Left renal pelvis (tissue), 4 donors: ENCODE measurements at places on chromosomes 11 and 22.

- no peak for DNase-seq
These were observed 4.6 kb downstream of the ADM start for GRCh38 chr11:10309163-10310093.

- no peak for DNase-seq
These were observed 676.0 kb downstream of the NTM start for GRCh38 chr11:132046288-132046865.

- no peak for DNase-seq
These were observed 220.0 kb downstream of the C11orf91 start for GRCh38 chr11:33480626-33481025.

DNA sequence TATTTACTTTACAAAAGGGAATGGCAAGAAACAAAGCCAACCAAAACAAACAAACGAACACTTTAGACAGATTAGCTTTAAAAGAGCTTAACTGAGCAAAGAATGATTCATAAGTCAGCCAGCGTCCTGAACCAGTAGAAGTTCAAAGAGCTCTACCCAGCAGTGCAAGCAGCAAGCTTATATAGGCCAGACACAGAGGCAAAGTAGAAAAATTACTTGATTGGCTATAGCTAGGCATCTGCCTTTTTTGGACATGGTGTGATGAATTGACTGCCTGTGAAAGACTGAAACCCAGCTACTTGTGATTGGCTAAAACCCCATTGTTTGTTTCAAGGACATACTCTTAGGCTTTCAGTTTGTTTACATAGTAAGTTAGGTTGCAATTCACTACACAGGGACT, 2120.0 kb upstream of the RAG2 start:
- DNase-seq = no peak

DNA sequence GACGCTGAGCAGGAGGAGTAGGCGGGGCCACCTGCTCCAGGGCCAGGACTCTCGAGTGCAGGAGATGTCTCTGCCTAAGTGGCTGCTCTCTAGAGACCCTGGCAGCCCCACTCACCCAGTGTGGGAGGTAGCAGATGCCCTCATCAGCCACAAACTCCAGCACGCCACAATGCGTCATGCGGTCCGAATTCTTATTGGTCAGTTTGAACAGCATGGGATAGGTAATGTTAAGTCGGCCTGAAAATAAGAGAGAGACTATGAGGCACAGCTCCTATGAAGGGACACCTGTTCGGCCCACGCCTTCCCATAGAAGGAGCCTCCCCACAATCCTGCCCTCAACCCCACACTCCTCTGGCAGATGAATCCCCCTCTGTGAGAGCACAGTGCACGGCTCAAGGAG, 7.4 kb downstream of the UFD1 start:
- DNase-seq = no peak

- no peak for DNase-seq
These were observed 26.5 kb upstream of the UBASH3B start for GRCh38 chr11:122628810-122629555.

DNA sequence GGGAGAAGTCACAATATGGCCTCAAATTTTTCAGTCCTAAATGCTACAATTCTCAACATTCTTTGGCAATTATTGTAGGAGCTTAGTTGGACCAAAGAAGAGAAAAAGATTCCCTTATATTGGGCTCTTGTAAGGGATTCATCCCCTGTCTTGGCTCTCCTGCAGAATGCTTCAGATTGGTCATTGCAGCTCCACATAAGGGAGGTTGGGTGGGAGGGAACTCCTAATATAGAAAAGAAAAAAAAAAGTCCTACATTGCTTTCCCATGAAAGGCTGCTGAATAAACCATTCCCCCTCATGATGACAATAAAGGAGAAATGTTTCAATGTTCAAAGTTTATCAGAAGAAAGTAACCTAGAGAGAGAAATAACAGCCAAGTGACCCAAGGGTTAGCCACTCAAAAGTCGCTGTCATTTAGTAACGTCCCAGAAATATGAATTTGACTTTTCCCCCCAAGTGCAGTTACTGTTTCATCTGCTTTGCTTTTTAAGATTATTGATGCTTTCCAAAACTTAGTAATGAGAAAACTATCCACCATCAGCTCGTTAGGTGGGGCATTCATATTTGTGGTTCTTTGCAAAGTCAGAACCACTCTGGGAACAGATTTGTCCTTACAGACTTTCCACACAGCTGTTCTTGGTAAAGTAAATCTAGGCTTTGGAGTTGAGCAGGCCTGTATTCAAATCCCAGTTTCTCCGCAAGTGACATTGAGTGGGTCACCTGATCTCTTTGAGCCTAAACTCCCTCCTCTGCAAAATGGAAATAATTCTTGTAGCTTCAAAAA, 5.0 kb upstream of the SLC1A2 start:
- DNase-seq = no peak

- DNase-seq = no peak
These were observed 4.8 kb upstream of the VPS11 start for GRCh38 chr11:119062779-119063178.

- no peak for DNase-seq
These were observed 133.4 kb upstream of the E2F8 start for GRCh38 chr11:19374151-19374569.

DNA sequence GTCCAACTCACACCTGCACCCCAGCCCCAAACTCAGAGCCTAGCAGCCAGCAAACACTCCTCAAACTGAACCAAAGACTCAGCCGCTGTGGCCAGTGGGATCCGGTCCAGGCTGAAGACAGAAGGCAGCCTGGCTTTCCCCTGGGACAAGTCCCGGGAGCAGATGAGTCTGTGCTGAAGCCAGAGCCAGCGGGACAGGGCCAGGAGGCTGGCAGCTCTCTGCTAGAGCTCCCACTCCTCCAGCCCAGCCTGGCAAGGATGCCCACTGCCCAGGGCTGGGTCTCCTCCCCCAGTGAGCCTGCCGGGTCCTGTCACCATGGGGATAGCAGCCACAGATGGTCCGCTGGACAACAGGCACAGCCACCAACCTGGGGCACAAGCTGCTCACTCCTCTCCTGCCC, 42.9 kb upstream of the PRR5 start:
- no peak for DNase-seq

GRCh38 chr22:36806835-36807234, 10.0 kb downstream of the PVALB start:
- DNase-seq = no peak

GRCh38 chr11:34267013-34267412, 90.8 kb downstream of the ABTB2 start:
- DNase-seq = no peak

DNA sequence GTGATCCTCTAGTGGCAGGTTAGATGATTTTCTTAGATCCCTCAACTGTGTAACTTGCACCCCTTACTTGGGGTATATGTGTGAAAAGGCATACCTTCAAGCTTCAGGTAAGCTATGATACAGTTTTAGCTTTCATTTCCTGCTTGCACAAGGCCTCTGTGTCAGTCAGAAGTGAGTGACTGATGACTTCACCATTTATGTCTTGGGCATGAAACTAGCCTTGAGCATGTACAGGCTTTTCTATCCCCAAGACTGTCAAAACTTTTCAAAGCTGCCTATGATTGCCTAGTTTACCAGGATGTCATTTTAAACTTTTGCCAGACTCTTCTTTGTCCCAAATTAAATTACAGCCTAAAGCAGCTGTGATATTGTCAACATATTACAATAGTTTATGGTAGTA, 286.1 kb upstream of the CNTN5 start:
- no peak for DNase-seq

DNA sequence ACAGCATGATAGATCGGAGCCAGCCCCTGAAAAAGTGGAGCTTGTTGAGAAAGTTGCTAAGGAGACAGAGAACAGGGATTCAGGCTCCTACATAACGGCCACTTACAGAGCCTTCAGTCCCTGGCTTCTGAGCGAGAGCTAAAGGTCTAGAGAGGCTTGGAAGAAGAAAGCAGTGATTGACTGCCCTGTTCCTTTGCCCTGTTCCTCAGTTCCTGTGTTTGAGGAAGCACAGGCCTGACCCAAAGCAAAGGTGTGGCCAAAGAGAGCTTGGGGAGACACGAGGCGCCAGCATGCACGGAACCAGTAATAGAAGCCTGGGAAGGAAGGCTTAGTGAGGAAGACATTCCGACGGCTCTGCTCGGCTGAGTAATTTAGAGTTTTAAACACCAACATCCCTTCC, 74.1 kb upstream of the CSNK2A3 start:
- no peak for DNase-seq

DNA sequence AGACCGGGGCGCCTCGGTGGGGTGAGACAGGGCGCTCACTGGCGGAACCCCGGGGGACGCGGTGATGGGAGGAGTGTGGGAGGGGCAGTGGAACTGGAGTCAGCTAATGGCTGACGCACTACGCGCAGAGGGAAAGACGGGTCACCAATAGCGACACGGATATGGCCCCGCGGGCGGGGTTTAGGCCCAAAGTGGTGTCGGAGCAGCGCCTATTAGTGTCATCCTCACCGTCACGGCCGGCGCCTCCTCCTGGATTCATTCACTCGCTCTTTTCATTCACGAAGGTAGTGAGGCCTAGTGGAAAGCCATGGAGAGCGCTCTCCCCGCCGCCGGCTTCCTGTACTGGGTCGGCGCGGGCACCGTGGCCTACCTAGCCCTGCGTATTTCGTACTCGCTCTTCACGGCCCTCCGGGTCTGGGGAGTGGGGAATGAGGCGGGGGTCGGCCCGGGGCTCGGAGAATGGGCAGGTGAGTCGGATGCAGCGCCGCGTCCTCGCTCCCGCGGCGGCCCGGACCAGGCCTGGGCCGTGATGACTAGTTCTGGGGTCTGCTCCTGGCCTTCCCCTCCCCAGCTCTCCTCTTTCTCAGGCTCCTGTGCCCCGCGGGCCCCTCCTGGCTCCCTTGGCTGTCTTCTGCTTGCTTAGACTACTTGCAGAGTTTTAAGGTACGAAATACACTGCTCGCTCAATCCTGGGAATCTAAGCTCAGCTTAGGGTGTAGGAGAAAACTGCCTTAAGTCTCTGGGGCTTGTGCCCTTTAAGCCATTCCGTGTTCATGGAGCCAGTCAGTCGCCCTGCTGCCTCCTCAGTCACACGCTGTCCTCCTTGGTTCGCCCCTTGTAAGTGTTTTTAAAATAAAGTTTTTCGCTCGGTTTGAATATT, at the start of gene HSD17B12:
Gene HSD17B12, plus strand, starts transcription at position 218 of the 880 bp plus-strand sequence. Its CDS starts 90 bp downstream, at position 308.
- peak; percentile 93 for DNase-seq

GRCh38 chr11:69075421-69076128, 26.8 kb downstream of the TPCN2 start:
- DNase-seq = no peak

DNA sequence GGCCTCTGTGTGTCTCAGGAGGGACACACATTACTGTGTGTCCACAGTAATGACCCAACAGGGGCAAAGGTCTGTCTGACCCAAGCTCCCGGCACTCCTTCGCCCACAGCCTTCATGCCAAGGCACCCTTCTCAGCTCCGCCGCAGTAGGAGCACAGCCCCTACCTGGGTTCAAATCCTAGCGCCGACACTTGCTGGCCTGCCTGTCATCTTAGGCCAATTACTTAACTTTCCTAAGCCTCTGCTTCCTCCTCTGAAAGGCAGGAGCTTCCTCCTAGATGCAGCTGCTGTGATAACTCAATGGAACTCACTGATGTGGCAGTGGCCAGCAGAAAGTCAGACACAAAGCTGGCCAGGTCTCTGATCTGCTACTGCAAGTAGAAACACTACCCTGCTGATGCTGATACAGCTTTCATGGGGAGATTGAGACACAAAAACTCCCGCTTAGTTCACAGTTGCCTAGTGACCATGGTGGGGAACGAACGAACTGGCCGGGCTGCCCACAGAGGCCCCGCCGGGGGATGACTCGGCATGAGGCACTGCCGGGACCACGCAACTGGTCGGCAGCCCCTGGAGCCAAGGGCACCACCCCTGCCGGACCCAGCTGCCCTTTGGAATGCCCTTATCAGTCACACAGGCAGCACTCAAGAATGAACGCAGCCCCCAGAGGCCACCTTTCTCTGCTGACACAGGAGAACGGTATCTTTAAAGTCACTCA, 8.1 kb downstream of the EHD1 start:
- DNase-seq = no peak

GRCh38 chr11:35139722-35140282, 831 bp downstream of the CD44 start:
- no peak for DNase-seq

DNA sequence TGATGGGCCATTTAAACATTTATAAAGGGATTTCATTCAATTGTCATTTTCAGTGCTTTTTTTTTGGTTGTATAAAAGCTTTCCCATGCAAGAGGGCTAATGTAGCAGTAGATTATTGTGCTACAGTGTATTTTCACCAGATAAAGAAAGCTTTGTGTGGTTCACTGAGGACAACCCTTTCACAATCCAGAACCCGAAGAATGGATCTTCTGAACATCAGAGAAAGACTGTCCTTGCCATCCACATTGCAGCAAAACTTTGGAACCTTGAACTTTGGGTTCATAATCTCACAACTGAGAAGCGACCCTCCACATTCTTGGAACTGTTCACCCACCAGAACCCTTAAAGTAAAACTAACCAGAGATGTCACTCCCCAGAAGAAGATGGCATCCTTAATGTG, 9.3 kb downstream of the APOBEC3H start:
- DNase-seq = no peak

DNA sequence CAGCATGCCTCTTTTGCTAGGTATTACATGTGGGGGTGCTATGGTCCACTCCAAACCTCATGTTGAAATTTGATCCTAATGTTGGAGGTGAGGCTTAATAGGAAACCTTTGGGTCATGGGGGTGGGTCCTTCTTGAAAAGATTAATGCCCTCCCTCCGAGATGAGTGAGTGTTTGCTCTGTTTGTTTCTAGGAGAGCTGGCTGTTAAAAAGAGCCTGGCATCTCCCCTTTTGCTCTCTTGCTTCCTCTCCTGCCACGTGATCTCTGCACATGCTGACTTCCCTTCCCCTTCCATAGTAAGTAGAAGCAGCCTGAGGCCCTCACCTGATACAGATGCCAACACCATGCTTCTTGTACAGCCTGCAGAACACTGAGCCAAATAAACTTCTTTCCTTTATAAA, 104.5 kb downstream of the FAT3 start:
- DNase-seq = no peak

DNA sequence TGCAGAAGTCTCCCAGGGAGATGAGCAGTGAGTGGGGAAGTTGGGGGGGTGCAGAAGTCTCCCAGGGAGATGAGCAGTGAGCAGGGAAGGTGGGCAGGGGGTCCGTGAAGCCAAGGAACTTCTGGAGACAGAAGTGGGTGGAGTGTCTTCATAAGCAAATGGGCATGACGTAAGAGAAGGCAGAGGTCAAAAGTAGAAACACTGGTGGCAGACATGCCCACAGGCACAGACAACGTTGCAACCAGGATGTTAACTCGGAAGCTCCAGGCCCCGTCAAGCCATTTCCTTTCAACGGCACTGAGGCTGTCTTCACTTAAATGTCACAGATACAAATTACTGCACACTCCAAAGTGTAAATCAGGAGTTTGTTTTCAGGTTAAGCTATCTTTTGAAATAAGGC, 186.1 kb downstream of the SHANK2 start:
- DNase-seq = no peak

- no peak for DNase-seq
These were observed 50.5 kb downstream of the BDNF start for GRCh38 chr11:27649800-27650199.

- DNase-seq = no peak
These were observed 14.1 kb downstream of the DCPS start for GRCh38 chr11:126317756-126318573.
